ENCODE measurements at places on chromosomes 13 and 19.

DNA sequence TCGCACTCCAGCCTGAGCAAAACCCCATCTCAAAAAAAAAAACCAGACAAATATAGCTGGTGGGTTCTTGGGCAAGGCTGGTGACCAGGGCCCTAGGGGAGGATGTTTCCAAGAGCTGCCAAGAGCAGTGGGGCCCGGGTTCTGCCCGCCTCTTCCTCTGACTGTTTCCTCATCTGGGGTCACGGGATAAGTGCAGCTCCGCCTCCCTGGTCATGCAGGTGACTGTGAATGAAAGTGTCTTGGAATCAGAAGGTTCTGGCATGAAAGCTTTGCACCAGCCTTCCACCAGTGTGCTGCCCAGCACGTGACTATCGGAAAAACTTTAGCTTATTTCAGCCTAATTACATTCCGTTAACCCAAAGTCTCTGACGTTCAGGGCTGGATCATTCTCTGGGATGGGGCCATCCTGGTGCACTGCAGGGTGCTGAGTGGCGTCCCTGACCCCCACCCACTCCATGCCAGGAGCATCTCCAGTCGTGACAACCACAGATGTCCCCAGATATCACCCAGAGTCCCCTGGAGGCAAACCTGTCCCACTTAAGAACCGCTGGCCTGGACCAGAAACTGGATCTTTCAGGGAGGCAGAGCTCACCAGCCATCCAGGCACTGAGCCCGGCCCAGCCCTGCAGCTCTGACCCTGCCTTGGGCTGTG is 85.6 kb downstream of the GNG7 start:
- DNase-seq: no peak

- DNase-seq: no peak
Observed at GRCh38 chr13:42708391-42708790, 73.0 kb upstream of the FAM216B start.

DNA sequence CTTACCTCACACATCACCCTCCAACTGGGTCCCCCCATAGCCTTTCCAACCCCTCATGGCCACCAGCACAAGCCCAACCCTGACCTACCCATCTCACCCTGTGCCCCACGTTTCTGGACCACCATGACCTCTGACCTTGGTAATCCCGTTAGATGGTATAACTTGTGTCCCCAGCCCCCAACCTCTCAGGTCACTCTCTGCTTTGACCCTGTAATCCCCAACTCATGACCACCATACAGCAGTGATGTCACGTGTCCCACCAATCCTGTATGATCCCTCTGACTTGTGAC is 8.5 kb downstream of the KLC3 start:
- no peak for DNase-seq

GRCh38 chr19:42794765-42795164 is 29.3 kb upstream of the PSG8 start:
- no peak for DNase-seq

DNA sequence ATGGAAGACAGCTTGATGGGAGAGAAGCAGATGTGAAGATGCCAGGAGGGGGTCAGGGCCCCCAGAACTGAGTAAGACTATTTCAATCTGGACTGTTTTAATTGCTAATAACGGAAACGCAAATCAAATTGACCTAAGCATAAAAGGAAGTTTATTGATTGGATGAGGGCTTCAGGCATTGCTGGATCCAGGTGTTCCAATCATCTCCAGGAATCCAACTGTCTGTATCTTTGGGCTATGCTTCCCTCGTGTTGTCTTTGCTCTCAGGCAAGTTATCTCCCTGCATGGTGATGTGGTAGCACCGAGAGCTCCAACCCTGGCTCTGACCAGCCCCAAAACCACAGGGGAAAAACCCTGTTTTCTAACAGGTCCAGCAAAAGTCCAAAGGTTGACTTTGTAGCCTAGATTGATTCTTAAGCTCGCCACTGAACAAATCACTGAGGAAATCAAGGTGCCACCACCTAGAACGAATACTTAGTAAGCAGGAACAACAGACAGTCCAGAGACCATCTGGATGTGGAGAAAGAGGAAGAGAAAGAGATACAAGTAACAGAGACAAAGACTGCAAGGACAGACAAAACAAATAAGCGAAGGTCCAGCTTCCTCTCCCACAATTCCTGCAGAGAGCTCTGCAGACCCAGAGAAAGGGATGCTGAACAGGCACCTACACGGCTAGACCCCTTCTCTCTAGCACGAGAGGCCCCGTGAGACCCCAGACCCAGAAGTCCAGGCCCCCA is 1.2 kb upstream of the C19orf81 start:
- no peak for DNase-seq

DNA sequence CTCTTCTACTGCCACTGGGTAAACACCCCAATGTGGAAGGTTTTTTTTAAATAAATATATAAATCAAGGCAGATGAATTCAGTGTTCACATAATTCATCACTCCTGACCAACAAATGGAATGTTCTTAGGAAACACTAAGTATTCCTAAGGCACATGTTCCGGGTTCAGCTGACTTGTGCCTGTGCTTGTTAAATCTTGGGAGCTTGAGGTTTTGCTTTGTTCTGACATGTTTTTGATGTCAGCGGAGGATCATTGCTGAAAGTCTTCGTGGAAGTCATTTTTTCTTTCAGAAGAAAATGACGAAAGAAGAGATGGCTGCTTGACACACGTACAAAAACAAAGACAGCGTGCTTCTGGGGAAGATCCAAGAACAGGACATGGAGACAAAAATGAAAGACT is 185.8 kb downstream of the MZT1 start:
- DNase-seq: no peak

DNA sequence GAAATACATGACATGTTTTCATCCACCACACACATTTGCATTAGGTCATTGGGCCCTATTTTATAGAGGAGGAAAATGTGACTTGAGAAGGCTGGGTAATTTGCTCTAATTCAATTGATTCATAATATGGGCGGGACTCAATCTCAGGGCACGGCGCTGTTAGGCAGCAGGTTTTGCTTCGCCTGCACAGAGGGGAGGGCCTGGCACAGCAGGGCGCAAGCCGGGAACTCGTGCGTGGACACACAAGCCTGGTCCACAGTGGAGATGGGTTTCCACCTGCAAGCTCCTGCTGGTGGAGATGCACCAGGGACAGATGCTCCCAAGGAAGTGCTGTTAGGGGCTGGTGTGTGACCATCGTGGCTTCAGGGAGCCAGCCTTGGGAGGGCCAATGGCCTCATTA is 58.4 kb upstream of the MTIF3 start:
- no peak for DNase-seq

GRCh38 chr13:30660796-30661195 is 43.1 kb downstream of the USPL1 start:
- no peak for DNase-seq

GRCh38 chr13:100630555-100630954 is 42.0 kb upstream of the GGACT start:
- DNase-seq: no peak

DNA sequence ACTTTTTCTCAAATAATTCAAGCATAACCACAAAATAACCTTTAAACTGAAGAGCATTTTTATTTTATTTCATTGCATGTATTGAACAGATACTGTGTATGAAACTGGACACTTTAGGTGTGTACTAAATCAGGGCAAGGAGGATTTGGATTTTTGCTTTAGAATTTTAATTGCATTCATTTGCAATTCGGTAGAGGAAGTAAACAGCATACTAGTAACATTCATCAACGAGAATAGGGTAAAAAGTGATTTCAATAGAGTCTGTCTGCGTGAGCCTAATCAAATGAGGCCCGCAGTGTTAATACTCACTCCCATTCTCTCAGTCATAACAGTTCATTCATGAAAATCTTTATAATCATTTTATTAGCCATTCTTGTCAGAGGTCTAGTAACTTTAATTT is 200.2 kb downstream of the SPRY2 start:
- DNase-seq: no peak

DNA sequence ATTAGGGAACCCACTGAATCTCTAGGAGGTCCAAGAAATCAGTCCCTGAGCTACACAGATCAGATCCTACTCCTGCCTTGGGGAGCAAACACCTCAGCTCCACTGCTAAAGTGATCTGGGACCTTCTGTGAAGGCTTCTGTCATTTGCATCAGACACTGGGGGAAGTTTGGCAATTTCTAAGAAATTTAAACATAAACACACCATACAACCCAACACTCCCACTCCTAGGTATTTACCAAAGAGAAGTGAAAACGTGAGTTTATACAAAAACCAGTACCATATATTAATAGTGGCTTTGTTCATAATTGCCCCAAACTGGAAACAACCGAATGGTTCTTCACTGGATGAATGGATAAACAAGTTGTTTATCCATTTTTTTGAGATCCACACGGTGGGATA is 7.3 kb upstream of the TYROBP start:
- no peak for DNase-seq

GRCh38 chr19:58093071-58093470 is 5.0 kb downstream of the ZSCAN18 start:
- DNase-seq: no peak

GRCh38 chr19:18737337-18737953 is 53.7 kb downstream of the COMP start:
- no peak for DNase-seq

GRCh38 chr19:14830702-14831101 is 4.3 kb downstream of the OR7A5 start:
- DNase-seq: no peak

DNA sequence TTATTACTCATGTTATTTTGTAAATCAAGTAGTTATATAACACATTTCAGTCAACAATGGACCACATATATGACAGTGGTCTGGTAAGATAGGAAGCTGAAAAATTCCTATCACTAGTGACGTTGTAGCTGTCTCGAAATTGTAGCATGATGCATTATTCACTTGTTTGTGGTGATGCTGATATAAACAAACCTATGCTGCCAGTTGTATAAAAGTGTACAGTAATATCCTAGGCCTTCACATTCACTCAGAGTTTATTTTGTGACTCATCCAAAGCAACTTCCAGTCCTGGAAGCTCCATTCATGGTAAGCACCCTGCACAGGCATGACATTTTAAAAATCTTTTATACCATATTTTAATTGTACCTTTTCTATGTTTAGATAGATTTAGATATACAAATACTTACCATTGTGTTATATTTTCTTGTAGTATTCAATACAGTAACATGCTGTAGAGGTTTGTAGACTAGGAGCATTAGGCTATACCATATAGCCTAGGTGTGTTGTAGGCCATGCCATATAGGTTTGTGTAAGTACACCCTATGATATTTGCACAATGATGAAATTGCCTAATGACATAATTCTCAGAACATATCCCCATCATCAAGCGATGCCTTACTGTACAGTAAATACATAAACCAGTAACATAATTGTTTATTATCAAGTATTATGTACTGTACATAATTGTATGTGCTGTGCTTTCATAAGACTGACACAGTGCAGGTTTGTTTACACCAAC is 49.3 kb downstream of the IFT88 start:
- DNase-seq: no peak

GRCh38 chr19:7565332-7565731 is 29.8 kb downstream of the PNPLA6 start:
- no peak for DNase-seq

GRCh38 chr19:30070198-30070967 is 128.3 kb downstream of the URI1 start:
- no peak for DNase-seq
